ENCODE measurements at places on chromosomes 16 and 17. TPM values are rescaled to one million over a fixed set of nuclear protein-coding genes. Genes with fewer than 3 reads are reported as not detected.
A peak's percentile ranks its signal among the peaks of the same experiment; 100 is the strongest.

DNA sequence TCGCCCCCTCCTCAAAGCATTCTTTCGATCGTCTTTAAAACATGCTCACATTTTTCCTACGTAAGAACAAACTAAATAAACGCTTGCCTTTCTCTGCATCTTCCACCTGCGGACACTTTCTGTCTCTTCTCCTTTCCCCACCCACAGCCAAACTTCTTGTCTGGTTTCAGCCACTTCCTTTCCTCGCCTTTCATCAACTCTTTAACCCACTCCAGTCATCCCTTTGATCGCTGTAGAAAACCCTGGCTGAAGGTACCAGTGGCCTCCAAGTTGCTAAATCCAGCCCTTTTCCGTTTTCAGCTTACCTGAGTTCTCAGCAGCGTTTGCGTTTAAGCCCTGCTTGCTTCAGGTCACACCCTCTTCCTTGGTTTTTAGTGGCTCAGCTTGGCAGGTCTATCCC lies 483 bp downstream of the RPA1 start:
- peak; percentile 55 for DNase-seq

DNA sequence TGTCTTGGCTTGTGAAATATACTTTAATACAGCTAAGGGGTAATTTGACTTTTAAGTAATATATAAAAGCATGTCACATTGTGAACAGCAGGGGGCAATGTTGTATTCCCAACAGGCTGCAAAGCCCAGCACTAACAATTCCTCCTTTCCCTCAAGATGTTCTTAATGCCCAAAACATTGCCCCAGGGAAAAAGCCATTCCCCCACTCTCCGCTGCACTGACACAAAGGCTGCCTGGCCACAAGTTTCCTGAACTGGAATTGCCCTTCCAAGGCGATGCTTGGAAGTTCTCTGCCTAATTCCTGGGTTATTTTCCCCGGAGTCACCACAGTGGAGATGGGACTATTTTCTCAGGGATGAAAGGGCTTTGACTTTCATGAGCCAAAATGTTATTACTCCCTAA lies 27.2 kb downstream of the CLEC16A start:
- peak; percentile 56 for DNase-seq

- DNase-seq, result peak; percentile 64
Measured at GRCh38 chr16:10938321-10938720, 3.9 kb downstream of the DEXI start.

- no peak for DNase-seq
Measured at GRCh38 chr16:55506708-55507107, 2.2 kb upstream of the LPCAT2 start.

DNA sequence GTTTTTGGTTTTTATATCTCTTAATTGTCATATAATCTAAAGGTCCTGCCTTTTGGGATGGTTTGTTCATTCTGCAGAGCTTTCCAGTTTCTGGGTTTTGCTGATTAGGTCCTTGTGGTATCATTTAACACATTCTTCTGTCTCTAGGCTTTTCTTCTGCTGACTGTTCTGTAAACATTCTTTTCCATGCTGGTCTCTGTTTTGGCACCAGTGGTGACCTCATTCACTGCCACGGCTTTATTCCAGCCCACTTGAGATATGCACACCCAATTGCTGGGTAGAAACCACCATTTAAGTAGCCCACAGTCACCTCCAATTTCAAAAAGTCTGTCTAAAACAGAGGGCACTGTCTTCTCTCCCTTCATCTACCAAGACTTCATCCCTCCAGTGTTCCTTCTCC lies 31.1 kb upstream of the COX10 start:
- DNase-seq, result no peak

The TSNAXIP1 gene
- 1.5 TPM for polyA plus RNA-seq

The KRT9 gene
- polyA plus RNA-seq, result not detected

Data from large intestine (tissue), 12 donors.